ENCODE measurements at places on chromosomes 5 and 9.

DNA sequence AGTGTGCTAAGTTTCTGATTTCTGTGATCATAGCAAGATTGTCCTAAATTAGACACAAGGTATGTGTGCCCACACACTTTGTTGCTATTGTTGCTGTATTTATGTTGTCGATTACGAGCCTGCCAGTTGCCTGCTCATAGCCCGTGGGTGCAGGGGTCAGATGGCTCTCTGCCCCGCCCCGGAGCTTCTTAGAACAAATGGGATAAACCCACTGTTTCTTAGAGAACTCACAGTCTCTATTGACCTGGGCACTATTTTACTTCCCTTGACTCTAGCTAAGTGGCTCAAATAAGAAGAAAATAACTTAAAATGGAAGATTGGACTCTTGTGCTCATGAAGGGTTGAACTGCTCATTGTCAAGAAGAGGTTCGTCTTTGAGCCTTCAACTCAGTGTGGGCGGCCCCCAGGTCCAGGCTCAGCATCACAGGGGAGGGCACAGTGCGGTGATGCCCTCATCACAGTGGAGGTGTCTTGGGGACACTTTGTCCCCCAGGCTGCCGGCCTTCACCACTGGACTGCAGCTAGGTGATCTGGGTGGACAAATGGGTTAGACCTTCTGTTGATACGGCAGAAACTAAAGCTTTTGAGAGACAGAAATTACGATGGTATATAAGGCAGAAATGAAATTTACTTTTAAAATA lies 155.5 kb downstream of the TENT4A start:
- DNase-seq = no peak

DNA sequence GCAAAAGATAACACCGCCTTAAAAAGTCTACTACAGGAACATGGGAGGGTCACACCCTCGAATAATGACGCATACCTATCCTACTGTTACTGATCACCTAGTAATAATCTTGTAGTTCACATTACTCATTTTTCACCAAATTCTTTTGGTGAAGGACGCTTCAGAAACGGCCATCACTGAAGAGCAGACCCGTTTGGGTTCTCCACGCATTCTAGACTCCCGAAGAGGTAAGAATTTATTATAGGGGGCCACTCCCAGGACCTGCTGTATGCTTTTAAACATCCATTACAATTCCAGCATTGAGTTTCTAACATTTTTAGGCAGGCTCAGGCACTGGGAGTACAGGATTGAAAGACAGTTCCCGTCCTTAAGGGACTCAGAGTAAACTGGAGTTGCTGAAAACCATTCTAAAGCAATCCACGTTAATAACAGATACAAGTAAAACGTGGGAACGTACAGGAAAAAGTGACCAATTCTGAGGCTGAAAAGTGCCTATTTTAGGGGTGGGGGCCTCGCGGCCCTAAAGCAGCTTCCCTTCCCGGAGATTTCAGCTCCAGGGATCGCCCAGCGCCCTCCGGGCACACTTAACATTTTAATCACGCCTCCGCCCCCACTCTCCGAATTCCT lies at the start of gene FER:
Gene FER, plus strand, starts transcription at position 124 of the 627 bp plus-strand sequence. CDS start 50,286 bp downstream, outside the sequence.
- DNase-seq = no peak

DNA sequence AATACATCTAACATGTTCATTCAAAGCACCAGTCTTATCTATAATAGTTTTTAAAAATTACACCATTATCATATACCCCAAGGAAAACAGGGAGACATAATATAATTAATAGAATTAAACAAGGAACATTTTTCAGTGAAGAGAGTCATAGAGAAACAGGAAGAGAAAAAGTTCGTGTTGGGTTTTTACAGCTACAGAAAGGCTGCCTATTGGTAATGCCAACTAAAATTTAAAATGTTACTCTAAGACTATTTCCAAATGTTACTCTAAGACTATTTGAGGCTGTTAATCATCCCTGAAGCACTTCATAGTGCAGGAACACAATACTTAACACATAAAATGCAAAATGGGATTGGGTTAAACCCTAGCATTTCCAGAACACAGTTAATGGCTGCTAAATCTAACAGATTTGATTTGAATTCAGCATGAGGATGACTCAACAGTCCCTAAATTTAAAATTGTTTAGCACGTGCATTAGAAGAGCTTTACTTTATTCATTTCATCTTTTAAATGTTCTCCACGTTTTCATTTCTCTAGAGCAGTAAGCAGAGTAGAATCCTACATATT lies 54.5 kb downstream of the OXCT1 start:
- DNase-seq = no peak

- DNase-seq = no peak
Observed at GRCh38 chr5:81590498-81591384, 160.2 kb downstream of the SSBP2 start.

DNA sequence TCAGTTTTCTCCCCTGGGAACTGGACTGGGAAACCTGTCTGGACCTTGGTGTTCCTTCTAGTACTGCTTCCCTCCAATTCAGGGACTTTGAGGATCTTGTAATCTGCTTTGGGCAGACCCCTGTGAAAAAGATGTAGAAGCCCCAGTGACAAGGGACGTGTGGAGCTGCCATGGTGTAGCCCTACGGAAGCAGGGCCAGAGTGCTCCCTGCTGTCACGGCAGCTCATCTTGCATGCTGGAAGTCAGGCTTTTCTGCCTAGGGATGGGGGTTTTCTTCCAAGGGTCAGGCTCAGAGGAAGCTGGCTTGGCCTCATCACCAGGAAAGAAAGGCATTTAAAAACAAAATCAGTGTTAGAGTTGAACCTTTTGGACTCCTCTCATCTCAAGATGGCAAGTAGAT lies 86.4 kb downstream of the AMBP start:
- DNase-seq = no peak

DNA sequence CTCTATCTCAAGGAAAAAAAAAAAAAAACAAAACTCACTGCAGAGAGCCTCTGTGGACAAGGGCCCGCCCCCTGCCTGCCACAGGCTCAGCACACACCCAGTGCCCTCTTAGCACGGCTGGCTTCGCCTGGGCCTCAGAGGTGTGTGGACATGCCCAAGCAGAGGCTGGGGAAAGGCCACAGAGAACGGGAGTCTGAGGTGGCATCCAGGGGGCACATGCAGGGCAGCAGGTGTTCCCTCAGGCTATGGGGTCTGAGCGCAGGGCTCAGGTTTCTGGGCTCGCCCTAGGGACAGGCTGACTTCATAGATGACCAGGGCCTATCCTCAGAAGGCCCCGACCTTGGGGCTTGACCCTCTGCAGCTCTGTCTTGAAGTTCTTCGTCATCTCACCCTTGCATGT lies 138.7 kb downstream of the ZNF354C start:
- no peak for DNase-seq

GRCh38 chr5:128163991-128164390 lies 80.4 kb downstream of the SLC12A2 start:
- no peak for DNase-seq

DNA sequence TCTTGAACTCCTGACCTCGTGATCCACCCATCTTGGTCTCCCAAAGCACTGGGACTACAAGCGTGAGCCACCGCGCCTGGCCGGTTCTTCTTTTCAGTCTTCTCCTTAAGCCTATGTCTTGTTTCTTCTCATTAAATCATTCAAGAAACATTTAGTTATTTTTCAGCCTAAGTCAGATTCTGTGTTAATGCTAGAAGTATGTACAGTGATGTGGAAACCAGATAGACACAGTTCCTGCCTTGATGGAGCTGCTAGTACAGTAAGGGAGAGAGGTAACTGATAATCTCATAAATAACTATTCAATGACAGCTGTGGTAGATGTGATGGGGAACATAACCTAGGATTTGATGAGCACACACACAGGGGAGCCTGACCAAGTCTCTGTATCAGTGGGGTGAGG lies 46.3 kb upstream of the NR3C1 start:
- DNase-seq = no peak

- DNase-seq = peak; percentile 38
Observed at GRCh38 chr5:134411546-134412266, at the start of gene CDKN2AIPNL. Gene CDKN2AIPNL, minus strand, starts transcription at chr5:134411881. Its CDS starts 27 bp downstream, at chr5:134411854.

DNA sequence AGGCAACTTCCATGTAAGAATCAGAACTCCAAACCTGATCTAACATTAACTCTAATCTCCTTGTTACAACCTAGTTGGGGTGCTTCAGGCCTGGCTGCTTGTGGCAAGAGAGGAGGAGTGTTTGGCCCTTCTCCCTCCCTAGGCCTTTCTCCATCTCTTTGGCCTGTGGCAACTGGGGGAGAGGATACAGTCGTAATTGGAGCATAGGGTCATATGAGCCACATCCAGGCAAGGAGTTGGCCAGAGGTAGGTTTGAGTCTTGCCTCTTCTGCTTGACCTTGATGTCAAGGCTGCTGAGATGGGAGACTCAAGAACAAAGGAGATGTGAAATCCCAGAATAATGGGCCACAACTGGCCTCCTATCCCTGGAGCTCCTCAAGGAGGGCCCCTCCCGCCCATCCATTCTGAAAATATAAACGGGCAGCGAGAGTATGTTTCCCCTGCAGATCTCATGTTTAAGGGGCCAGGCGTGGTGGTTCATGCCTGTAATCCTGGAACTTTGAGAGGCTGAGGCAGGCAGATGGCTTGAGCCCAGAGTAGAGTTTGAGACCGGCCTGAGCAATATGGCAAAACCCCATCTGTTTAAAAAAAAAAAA lies 59.3 kb upstream of the ANGPTL2 start:
- DNase-seq = no peak

DNA sequence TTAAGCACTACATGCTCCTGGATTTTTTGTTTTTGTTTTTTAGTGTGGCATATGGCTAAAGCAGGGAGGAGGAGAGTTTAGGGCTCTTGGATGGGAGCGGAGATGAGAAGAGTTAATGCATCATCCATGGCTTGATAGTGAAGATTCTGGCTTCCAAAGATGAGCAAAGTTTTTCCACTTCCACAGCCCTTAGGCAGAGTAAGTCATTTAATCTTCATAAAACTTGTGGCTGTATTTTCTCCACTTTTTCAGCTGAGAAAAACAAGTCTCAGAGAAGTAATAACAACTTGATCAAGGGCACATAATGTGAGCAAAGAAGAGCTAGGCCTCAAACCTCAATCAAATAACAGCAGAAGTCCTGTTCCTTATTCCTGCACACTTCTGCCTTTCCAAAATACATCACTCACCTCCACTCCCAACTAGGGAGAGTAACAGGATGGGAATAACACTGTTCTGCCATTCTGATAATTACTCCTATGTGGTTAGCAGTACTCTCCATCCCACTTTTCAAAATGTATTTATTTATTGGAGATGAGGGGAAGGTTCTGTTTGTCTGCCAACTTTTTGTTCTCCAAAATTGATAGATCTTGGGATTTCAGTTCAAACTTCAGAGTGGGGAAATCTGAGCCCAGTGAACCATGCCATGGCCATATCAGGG lies 53.7 kb upstream of the DPYSL3 start:
- DNase-seq = no peak

GRCh38 chr9:73810585-73811215 lies 659.0 kb downstream of the ANXA1 start:
- DNase-seq = no peak

- no peak for DNase-seq
Observed at GRCh38 chr9:122806661-122807060, 6.7 kb downstream of the OR1K1 start.

GRCh38 chr9:114516913-114517312 lies 11.6 kb upstream of the WHRN start:
- DNase-seq = no peak

DNA sequence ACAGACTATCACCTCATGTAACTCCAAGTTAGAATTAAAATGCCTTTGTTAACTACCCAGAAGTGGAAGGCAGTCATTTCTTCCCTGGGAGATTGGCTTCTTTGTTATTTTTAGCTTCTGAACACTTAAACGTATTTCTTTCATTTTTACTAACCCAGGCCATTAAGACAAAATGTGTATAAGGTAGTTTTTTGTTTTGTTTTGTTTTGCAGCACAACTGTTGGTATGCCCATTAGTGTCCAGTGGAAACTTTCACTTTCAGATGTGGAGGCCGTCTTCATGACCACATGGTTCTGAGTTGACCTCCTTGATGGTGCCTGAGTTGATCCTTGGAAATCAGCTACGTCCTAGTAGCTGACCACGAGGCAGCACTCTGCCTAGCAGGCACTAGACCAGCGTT lies 264.6 kb upstream of the ZNF608 start:
- DNase-seq = no peak

- DNase-seq = no peak
Observed at GRCh38 chr5:76030343-76030742, 52.8 kb upstream of the SV2C start.

GRCh38 chr5:52757527-52757926 lies 30.2 kb upstream of the ITGA1 start:
- no peak for DNase-seq

- DNase-seq = no peak
Observed at GRCh38 chr5:13909271-13909670, 35.2 kb downstream of the DNAH5 start.

GRCh38 chr5:93255796-93256195 lies 325.2 kb downstream of the NR2F1-AS1 start:
- no peak for DNase-seq

- no peak for DNase-seq
Observed at GRCh38 chr5:11734369-11734768, 169.9 kb downstream of the CTNND2 start.

GRCh38 chr5:61267116-61267515 lies 64.9 kb upstream of the ZSWIM6 start:
- no peak for DNase-seq

GRCh38 chr5:109697339-109697738 lies 7.6 kb downstream of the MAN2A1 start:
- no peak for DNase-seq

DNA sequence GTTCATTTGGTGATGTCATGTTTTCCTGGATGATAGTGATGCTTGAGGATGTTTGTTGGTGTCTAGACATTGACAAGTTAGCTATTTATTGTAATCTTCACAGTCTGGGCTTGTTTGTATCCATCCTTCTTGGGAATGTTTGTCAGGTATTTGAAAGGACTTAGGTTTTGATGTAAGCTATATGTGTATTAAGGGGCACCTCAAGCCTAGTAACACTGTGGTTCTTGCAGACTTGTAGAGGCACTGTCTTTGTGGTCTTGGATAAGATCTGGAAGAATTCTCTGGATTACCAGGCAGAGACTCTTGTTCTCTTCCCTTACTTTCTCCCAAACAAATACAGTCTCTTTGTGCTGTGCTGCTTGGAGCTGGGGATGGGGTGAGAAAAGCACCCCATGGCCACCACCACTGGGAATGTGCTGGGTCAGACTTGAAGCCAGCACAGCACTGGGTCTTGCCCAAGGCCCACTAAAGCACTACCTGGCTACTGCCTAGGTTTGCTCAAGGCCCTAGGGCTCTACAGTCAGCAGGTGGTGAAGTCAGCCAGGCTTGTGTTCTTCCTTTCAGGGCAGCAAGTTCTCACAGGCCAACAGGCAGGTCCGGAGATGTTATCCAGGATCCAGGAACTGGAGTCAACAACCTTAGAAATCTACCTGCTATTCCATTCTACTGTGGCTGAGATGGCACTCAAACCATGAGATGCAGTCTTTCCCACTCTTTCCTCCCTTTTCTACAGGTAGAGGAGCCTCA lies 49.3 kb upstream of the GNA14 start:
- no peak for DNase-seq

DNA sequence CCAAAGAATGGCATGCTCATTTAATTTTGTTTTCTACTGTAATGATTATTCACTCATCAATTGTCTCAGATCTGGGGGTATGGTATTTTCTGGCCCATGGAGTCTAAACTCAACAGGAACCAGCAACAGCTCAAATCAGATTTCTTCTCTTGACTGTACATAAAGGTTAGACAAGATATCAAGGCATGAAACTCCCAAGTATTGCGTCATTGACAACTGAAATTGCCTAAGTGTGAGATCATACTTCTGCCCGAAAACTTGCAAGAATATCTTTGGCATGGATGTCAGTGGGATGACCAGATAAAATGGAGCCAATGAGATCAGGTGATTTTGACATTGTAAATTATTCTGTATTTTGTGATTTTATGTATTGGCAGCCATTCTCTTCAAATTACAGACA lies 141.7 kb upstream of the STK32A start:
- DNase-seq = no peak

Measured in NCI-H1694 (cell line).